ENCODE measurements at places on chromosomes 1 and 21.

DNA sequence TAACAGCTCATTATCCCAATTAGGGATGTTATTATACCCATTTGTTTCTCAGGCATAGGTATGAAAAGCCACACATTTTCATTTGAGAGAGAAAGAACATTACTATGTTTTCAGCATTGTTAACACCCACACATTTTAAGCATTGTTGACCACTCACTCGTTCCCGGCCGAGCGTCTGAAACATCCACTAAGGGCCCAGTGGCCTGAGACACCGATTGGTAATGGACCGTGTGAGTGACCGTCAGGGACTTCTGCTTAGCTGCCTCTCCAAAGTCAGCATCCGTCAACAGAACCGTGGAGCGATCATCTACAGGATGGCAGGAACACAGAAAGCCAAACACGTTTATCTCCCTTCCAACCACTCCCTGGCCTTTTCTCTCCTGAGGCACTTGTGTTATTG lies 184.6 kb downstream of the PCP4 start:
- no peak for DNase-seq

- no peak for DNase-seq
These were observed 28.0 kb upstream of the LRRN2 start for GRCh38 chr1:204713541-204713940.

- DNase-seq: peak; percentile 29
These were observed 71.0 kb downstream of the CD46 start for GRCh38 chr1:207822602-207823451.

DNA sequence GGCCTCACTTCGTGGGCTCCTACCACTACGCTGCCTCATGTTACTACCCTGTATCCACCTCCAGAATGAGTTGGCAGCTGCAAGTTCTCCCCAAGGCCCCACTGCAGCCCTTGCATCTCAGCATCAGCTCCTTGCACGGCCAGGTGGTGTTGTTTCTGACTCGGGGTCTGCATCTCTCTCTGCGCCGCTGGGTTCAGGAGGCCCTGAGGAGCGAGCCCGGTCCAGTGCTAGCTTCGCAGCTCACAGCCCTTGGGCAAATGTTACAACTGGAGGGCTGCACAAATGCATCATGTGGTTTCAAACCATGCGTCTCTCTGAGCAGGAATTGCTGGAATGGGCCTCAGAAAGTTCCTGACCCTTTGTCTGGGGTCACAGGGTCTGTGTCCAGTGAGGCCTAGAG lies 3.2 kb upstream of the CLDN14 start:
- DNase-seq: no peak

DNA sequence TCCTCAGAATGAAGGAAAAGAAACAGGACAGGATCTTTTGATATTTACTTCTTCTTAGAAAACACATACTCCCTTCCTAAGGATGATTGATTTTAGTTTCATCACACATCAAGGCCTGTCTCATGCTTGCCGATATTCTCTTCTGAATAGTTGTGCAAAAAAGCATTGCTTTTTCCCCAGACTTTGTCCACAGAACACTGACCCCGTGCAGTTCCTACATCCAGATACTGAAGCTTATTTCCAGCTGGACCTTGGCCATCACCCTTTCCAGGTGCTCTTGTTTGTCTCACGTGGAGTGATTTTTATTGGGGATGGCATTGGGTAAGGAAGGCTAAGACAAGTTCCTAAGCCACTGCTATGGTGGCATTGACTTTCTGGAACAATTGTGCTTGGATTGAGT lies 197.3 kb upstream of the HOOK1 start:
- no peak for DNase-seq
